ENCODE measurements at places on chromosomes 7 and 10.

DNA sequence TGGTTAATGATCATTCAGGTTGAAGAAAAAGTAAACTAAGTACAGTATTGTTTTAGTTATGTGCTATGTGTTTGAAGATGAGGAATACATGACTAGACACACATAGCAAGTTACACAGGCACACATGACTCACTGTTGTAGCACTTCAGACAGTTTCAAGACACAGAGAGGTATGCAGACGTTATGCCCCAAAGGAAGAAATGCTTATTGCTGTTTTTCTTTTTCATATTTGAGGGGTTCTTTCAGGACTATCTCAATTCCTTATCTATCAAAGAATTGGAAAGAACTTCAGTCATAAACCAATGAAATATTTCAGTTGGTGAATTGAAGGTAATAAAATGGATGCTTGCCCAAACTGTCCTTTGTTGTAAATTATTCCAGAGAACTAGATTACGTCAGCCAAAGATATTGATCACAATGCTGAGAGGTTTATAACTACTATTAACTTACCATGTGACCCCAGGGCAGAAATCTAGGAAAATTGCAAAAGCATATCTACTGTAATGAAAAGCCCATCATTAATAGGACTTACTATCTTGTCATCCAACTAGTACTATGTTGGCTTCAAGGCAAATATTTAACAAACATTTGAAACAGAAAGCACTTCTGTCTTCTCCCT, 61.2 kb upstream of the CAPZA2 start:
- no peak for DNase-seq

DNA sequence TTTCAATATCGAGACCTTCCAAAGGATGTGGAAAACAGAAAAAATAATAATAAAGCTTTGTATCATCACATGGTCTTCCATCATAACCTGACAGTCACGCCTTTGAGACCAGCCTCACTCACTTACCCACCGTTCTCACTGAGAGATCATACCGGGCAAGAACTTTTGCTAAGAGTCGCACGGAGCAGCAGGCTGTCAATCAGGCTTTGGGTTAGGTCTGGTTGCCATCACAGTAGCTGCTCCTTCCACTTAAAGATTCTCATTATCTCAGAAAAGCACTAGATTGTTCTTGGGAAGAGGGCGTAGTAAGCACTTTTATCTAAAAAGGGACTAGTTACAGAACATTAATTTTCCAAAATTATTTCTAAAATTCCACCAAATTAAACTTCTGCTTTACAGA, 2.0 kb downstream of the RELN start:
- no peak for DNase-seq

DNA sequence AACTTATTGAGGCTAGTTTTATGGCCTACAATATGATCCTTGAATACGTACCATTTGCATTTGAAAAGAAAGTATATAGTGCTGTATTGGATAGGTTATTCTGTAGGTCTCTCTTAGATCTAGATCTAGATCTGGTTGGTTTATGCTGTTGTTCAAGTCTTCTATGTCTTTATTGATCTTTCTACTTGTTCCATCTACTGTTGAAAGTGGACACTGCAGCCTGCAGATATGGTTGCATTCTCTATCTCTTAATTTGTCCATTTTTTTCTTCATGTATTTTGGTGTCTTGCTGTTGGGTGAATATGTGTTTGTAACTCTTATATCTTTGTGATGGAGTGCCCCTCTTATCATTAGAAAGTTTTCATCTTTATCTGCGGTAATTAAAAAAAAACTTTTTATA, 139.4 kb upstream of the PCDH15 start:
- no peak for DNase-seq

- no peak for DNase-seq
Measured at GRCh38 chr7:113764401-113765035, 154.3 kb downstream of the PPP1R3A start.

DNA sequence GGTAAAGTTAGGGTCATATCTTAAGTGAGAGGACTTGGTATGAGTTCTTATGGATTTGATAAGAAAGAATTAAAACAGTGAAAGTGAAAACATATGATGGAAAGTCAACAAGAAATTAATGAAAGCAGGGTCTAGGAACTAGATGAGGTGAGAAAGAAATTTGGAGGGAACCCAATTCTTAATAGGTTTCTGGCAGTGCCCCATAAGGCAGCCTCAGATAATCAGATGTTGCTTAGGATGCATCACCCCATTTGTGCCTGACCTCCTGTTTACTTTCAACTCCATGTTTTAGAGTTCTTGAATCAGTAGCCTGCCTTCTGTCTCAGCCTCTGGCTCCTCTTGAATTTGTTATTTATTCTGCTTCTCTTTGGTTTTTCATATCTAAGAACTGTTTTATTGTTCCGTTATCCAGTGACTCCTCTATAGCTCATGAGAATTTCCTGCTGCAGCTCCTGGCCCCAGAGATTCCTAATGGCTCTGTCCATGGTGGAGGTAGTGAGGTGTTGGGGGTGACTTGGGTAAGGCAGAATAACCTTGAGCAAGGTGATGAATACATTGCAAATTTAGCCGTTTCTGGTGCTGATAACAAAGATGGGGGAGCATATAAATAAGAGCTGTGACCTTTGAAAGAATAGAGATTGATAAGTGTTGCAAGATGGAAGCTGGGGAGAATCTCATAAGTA, 17.6 kb downstream of the ITGB8 start:
- DNase-seq: no peak

DNA sequence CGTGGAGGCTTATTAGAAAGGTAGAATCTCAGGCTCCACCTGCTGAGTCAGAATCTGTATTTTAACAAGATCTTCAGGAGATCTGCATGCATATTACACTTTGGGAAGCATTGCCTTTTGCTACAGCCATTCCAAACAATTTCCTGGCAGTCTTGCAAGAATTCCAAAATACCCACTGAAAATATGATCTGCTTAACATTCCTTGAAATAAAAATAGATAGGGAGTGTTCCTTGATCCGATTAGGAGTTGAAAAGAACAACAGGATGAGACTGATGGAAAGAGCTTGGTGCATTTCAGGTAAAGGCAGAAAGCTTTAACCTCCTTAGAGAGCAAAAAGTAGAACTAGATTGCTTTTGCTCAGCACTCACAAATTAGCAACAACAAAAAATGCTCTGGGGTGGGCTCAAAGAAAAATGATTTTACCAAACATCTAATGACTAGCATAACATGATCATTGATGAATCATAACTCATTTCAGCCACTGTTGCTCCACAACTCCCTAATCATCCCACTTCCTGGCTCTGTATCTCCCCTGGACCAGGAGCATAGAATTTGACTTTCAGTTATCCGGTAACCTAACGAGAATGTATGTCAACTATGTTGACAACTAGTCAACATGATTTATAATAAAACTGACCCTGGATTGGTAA, 115.2 kb downstream of the RNLS start:
- no peak for DNase-seq

DNA sequence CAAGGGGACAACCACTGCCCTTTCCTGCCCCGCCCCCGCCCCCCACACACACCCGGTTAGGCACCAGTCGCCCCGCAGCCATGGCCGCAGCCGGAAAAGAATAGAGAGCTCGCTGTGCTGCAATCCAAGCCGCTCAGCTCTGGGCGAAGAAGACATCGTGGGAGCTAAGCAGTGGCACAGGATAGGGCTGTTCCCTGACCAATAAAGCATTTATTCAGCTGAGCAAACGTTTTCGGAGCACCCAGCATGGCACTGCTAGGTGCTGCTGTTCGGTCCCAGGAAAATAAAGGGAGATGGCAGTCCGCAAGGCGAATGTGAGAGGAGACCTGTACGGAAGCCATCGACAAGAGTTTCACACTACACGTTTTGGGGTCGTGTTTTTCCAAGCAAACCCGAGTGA, 18.3 kb downstream of the SKIDA1 start:
- DNase-seq: no peak

DNA sequence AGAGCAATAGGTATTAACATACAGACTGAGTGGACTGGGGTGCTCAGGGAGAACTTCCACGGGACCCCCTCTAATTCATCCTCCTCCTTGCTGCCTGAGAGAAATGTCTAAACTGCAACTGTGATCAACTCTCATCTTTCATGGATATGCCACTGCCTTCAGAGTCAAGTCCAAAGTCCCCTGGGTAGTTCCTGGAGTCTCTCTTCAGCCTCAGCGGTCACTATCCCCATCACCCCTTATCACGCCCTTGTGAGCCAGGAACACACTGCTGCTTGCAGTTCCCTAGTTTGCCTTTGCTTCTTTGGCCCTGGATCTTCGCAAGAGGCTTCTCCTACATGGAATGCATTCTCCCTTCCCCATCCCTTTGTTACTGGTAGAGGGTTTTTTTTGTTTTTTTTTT, 58.7 kb upstream of the AUTS2 start:
- DNase-seq: no peak

DNA sequence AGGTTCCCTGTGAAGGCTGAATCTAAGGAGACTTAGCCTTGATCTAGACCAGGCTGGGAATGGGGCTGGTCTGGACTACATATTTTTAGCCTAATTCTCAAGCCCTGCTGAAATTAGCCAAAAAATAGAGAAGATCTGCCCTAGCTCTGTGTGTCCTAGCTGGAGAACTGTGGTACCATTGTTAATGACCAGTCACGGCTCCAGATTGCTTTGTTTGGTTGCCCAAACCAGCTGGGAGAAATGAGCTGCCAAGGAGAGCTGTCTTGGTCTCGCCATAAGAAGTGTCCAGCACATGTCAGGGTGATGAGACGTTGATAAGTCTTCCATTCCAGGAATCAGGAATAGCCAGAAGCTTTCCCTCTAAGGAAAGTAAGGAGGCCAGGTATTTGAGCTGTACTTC, 20.7 kb downstream of the GBX1 start:
- DNase-seq: no peak

GRCh38 chr10:64658528-64658927, 1137.3 kb downstream of the REEP3 start:
- DNase-seq: no peak

- no peak for DNase-seq
Measured at GRCh38 chr7:101428093-101428866, 65.6 kb downstream of the COL26A1 start.

DNA sequence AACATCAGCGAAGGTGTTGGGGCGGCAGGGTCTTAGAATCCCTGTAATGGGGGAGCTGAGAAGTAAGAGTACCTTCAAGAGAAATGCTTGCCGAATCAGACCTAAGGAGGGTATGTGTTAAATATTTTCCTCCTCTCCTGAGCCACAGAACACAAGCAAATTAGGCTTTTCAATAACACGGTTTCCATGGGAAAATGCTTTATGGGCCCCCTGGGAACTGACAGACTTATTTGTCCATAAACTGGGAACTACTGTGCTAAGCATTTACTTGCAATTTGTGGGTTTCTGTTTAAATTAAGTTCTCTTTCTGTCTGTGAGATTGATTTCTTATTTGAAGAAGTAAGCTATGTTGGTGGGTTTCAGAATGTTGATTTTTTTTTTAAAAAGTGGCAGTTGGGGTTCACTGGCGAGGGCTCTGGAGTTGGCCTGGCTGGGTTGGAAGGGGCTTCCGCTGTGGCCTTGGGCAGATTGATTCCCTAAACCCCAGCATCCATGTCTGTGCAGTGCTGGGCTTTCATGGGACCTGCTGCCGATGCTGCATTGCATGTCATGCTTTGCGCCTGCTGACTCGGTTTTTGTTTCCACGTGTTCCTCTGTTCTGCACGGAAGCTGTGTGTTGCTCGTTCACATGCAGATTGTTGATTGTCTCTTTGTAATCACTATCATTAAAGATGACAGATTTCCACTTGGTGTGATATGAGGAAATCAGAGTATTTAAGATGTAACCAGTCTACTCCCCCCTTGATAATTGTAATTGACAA, 7.2 kb downstream of the RBM17 start:
- no peak for DNase-seq

GRCh38 chr7:48636391-48637015, 287.8 kb upstream of the CDC14C start:
- DNase-seq: no peak

DNA sequence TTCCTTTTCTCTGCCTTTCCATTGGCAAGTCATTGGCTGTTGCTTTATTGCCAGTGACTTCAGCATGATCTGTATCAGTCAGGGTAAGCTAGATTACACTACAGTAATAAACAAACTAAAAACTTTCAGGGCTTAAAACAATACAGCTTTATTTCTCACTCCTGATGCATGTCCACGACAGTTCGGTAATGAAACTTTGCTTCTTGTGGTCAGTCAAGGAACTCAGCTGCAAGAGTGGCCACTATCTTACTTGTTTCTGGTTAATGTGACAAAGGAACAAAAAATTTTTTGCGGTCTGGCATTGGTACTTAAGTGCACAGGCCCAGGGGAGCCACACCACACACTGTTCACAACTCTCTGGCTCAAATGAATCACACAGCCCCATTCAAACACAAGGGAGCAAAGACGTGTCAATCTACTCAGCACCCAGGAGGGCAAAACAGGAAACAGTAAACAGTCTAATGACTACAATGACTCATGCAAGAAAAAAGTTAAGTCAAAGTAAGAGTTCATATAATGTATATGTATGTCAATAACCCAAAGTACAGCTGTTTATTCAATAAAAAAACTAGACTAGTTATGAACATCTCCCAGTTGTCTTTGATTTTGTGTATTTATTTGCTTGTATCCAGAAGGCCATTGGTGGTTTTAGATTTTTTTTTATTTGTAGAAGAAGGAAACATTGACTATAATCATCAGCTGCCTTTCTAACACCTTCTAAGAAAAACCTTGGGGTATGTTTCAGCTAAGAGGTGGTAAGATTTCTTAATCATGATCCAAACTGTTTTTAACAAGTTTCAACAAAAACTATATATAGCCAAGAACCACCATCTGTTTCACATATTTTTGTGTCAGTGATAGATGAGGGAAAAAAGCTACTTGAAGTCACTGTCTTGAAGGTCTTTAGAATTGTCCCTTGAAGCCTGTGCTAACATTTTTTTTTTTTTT, 134.4 kb upstream of the FAM3C start:
- peak; percentile 72 for DNase-seq

DNA sequence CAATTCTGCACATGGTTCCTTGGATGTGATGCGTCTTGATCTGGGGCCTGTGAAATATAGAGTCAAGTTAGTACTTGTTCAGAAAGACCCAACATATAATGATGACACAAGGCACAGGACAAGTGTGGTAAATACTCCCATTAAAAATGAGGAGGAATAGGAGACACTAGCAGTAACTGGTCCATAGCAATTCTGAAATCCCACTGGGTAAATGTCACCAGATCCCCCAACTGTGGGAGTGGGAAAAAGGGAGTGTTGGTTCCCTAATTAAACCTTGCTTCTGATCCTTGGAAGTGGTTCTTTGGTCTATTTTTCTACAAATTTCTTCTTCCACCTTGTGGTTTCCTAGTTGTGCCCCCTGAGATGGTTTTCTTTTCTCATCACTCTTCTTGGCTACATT, 62.5 kb upstream of the NRP1 start:
- no peak for DNase-seq

- DNase-seq: no peak
Measured at GRCh38 chr7:2230226-2230625, 2.5 kb downstream of the MAD1L1 start.
